ENCODE measurements at places on chromosomes 12 and 14. TPM values are rescaled to one million over a fixed set of nuclear protein-coding genes. Genes with fewer than 3 reads are reported as not detected.

The ZCCHC8 gene
- total RNA-seq: 31.8 TPM

GRCh38 chr14:50875359-50876070, 3.7 kb downstream of the ABHD12B start:
- no peak for DNase-seq

- no peak for DNase-seq
Measured at GRCh38 chr12:63093084-63093483, 57.9 kb downstream of the AVPR1A start.

- no peak for DNase-seq
Measured at GRCh38 chr14:24881116-24881893, 168.6 kb downstream of the STXBP6 start.

DNA sequence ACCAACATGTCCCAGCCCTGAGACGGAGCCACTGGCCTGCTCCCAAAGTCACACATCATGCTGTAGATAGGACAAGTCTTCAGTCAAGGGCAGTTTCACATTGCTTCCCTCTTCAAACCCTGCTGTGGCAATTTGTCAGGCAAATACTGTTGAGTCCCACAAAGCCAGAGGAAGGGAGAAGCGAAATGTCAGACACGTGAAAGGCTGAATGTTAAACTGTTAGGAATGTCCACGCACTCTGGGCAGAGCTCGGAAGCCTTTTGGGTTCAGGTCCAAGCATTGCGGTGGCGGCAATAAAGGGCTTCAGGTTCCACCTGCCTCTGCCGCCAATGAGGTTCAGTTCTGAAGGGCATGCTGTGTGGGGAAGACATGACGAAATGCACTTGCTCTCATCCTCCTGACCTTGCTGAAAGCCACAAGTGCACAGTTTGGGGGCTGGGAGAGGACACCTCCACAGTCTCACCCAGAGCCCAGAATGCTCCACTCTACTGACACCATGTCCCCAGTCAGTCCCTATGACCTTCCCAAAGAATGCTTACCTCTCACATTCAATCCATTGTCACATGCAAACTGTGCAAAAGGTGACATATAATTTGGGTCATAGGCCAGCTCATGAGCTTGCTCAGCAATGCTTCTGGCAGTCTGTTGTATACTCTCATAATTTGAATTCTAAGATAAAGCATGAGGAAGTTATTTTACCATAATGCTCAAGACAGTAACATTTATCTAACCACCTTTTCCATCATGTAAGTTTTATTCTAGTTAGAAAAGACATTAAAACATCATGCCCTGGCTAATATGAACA, 35.7 kb downstream of the RAD9B start:
- DNase-seq: peak; percentile 38

DNA sequence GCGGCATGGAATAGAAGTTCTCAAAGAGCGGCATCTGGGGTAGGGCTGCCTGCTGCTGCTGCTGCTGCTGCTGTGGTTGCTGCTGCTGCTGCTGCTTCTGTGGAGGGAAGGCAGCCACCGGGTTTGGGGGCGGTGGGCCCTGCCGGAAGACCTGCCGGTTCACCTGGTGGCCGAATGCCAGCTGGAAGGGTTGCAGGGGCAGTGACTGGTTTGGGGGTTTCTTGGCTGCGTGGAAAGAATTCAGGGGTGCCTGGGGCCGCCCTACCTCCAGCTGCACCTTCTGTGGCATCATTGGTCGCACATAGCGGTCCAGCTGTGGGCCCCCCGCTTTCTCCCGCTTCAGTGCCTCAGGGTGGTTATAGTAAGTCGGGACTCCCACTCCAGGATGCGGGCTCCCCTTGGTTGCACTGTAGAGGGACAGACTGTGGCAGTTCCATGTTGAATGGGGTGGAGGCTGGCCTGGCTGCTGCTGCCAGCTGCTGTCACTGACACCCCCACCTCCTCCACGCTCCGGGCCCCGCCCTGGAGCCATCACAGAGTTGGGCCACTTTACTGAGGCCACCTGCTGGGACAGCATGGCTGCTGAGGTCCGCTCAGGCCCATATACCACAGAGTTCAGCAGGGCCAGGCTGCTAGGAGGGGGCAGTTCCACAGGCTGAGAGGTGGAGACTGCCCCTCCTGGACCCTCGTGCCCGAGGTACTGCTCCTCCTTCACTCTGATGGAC, 25.2 kb upstream of the PNMA1 start:
- DNase-seq: peak; percentile 42

The MIPOL1 gene
- 19.9 TPM for total RNA-seq
